ENCODE measurements at places on chromosomes 7 and 10.

DNA sequence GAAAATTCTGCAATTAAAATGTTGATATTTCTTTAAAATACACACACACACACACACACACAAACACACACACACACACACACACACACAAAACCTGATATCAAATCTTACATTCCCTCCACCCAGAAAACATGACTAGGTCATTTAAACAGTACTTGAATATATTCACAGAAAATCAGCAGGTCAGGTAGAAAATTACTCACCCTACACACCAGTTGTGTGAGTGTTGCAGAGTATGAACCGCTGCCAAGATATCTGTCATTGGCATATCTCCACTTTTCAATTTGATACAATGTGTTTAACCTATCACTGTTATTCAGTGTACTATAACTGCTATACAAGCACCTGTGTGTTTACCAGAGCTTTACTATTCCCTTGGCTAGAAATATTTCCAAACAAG lies 283.6 kb upstream of the LRRTM3 start:
- DNase-seq, result no peak

GRCh38 chr10:64682043-64682442 lies 1160.8 kb downstream of the REEP3 start:
- no peak for DNase-seq

- no peak for DNase-seq
Measured at GRCh38 chr7:80141376-80141775, 6.7 kb downstream of the GNAI1 start.

DNA sequence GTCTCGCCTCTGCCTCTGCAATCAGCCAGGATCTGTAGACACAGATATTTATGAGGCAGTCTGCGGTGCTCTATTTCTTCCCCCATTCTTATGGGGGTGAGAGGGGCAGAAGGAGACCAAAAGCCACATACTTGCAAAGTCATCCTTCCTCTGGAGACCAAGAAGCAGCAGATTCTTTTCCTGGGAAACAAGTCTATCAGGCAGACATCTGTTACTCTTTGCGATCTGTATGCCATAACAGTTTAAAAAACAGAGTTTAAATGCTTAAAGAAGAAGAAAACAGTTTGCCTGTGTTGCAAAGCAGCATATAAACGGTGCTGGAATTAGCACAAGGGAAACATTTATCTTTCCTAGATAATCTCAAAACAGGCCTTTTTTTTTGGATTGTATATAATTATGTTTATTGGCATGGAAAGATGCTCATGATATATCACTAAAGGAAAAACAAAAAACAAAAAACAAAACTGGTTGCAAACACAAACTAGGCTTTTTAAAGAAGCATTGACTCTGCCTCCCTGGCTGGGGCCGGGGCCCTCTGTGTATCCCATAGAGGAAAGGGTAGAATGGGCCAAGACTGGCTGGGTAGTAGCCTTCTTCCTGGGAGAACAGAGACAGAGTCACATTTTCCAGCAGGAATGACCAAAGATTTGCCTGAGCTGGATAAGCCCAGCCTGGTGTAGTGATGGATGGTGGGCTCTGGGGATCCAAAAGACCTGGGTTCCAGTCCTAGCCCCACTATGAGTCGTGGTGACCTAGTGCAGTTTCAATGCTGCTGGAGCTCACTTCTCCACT lies 50.4 kb downstream of the RGS10 start:
- DNase-seq, result no peak
